Activated naive CD4-positive, alpha-beta T cell treated with Interleukin-2 at 50 U/mL for 16 hours (primary cell): ENCODE measurements at places on chromosomes 6 and 20.

DNA sequence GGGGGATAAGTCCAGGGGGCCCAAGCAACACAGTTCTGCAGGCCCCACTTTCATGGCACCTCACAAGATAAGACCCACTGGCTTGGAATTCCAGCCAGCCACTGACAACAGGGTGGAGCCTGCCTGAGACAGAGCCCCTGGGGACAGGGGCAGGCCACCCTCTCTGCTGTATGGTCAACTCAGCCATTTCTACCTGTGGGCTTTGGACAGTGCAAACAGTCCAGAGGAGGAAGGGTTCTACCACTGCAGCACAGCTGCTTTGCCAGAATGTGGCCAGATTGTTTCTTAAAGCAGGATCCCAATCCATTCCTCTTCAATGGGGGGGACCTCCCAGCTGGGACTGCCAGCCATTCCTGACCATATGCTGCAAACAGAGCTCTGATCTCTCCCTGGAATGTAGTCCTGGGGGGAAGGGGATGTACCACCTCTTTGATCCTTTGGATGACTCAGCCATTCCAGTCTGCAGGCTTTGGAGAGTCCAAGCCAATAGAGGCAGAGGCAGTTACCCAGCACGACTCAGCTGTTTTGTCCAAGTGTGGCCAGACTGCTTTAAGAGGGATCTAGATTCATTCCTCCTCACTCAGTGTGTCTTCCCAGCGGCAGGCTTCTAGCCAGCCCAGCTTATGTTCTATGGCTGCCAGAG lies 842.2 kb downstream of the EPHA7 start:
- no peak for DNase-seq

GRCh38 chr6:167965592-167966539 lies 31.6 kb upstream of the KIF25 start:
- DNase-seq = no peak

- no peak for DNase-seq
Measured at GRCh38 chr6:3414327-3415081, 42.3 kb downstream of the SLC22A23 start.

DNA sequence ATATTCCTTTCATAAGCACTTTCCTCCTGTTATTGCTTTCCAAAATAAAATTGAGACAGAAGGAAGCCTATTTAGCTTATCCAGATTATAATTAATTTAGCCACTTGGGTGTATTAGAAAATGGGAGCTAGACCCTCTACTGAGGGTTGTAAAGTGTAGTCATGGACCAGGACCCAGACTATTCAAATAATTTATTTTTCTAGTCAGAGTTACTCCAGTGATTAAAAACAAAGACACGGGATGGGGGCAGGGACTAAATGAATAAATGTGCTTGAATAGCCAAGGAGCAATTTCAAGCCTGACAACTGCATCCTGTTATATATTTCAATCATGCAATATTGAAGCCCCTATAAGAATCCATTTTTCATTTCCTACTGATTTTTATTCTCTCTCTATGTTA lies 41.6 kb downstream of the KLHL32 start:
- no peak for DNase-seq

GRCh38 chr6:135506270-135506997 lies 8.9 kb upstream of the AHI1 start:
- DNase-seq = no peak

GRCh38 chr6:34390531-34391472 lies 1.7 kb downstream of the NUDT3 start:
- no peak for DNase-seq

GRCh38 chr6:15329197-15329671 lies 83.4 kb downstream of the JARID2 start:
- no peak for DNase-seq

GRCh38 chr6:12017263-12017662 lies 5.2 kb downstream of the HIVEP1 start:
- DNase-seq = no peak

DNA sequence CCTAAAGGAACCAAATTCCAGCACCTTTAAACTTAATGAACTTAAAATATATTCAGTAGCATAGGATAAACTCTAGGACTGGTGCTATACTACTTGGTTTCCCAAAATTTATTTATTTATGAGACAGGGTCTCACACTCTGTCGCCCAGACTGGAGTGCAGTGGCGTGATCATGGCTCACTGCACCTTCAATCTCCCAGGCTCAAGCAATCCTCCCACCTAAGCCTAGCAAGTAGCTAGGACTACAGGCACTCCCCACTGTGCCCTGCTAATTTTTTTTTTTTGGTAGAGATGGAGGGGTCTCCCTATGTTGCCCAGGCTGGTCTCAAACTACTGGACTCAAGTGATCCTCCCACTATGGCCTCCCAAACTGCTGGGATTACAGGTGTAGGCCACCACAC lies 21.4 kb downstream of the EIF2S2 start:
- no peak for DNase-seq

GRCh38 chr6:139446138-139446715 lies 71.8 kb upstream of the CITED2 start:
- no peak for DNase-seq
